Bladder microvascular endothelial cell (primary cell): ENCODE measurements at places on chromosomes 12 and 14. TPM values are rescaled to one million over a fixed set of nuclear protein-coding genes. Genes with fewer than 3 reads are reported as not detected.

ABCD2 gene
- total RNA-seq: not detected in 2 replicates

NDRG2 gene
- 0.65 and 1.5 TPM in 2 replicates for total RNA-seq

CDKL1 gene
- 9.7 and 15.1 TPM in 2 replicates for total RNA-seq

PROX2 gene
- not detected in 2 replicates for total RNA-seq

KRT78 gene
- total RNA-seq: not detected in 2 replicates

KLRD1 gene
- total RNA-seq: 0.16 and 0.69 TPM in 2 replicates

HNF1A gene
- total RNA-seq: not detected in 2 replicates

KRT2 gene
- not detected in 2 replicates for total RNA-seq

ACRBP gene
- total RNA-seq: 0.16 and 0.57 TPM in 2 replicates

HOXC12 gene
- total RNA-seq: not detected in 2 replicates

MRPS35 gene
- total RNA-seq: 29.6 and 36.8 TPM in 2 replicates

TRIM9 gene
- total RNA-seq: not detected in 2 replicates

GPR65 gene
- total RNA-seq: 0.44 TPM in 1 of 2 replicates, not detected in the other

THAP2 gene
- 1.6 and 4.1 TPM in 2 replicates for total RNA-seq

BCL2L14 gene
- not detected in 2 replicates for total RNA-seq

PKP2 gene
- total RNA-seq: 0.32 and 40.6 TPM in 2 replicates

LMNTD1 gene
- not detected in 2 replicates for total RNA-seq

DCN gene
- total RNA-seq: 0.50 and 0.97 TPM in 2 replicates

SLCO1B1 gene
- total RNA-seq: not detected in 2 replicates

C2CD5 gene
- total RNA-seq: 12.8 and 19.4 TPM in 2 replicates

WNT1 gene
- total RNA-seq: not detected in 2 replicates

KLHL33 gene
- under 0.01 TPM in 2 replicates for total RNA-seq

KLRK1 gene
- not detected in 2 replicates for total RNA-seq

ANKRD33 gene
- total RNA-seq: 0.16 TPM in 1 of 2 replicates, not detected in the other

USP44 gene
- 0.81 and 4.6 TPM in 2 replicates for total RNA-seq

TMEM233 gene
- 0.16 and 0.38 TPM in 2 replicates for total RNA-seq

COQ6 gene
- 11.8 and 21.6 TPM in 2 replicates for total RNA-seq

AQP6 gene
- not detected in 2 replicates for total RNA-seq

ZNF268 gene
- total RNA-seq: 16.0 and 29.3 TPM in 2 replicates

CYP27B1 gene
- total RNA-seq: 0.31 and 0.32 TPM in 2 replicates

NXPH4 gene
- under 0.01 TPM in 1 of 2 replicates, not detected in the other for total RNA-seq

ACSM4 gene
- not detected in 2 replicates for total RNA-seq

SDR9C7 gene
- not detected in 2 replicates for total RNA-seq

DDX51 gene
- total RNA-seq: 7.9 and 9.8 TPM in 2 replicates

RTN1 gene
- 0.06 and 0.16 TPM in 2 replicates for total RNA-seq

RND1 gene
- 5.5 and 12.0 TPM in 2 replicates for total RNA-seq

CRACR2A gene
- total RNA-seq: 3.4 and 13.2 TPM in 2 replicates

C3AR1 gene
- 0.06 TPM in 1 of 2 replicates, not detected in the other for total RNA-seq

FOXA1 gene
- total RNA-seq: not detected in 2 replicates
